Fibroblast of upper back skin (primary cell): ENCODE measurements at places on chromosomes 3 and 15.

DNA sequence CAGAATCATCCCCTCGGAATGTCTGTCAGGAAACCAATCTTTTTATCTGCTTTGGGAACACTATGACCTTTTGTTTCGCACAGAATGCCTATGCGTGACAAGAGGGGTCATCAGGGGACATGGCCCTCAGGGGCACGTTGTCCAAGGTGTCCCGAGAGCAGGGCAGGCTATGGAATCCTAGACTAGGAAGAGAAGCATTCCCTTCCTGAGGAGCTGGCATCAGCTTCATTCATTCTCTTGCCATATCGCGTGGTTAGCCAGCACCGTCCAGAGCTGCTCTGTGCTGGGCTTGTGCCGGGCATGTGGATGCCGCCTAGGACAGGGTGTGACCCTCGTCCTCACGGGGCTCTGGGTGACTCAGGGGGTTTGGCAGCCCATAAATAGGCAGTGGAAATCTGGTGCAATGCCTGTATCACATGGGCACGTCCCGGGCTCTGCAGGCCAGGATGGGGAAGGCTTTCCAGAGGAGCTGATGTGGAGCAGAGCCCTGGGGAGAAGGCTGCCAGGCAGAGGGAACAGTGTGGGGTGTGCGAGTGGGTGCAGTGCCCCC is 117.8 kb downstream of the TMEM266 start:
- no peak for DNase-seq

GRCh38 chr15:40307421-40308211 is at the start of gene PLCB2:
Gene PLCB2, minus strand, starts transcription at chr15:40307935. Its CDS starts 263 bp downstream, at chr15:40307672.
- DNase-seq: no peak

GRCh38 chr15:77017091-77017660 is 22.2 kb downstream of the PSTPIP1 start:
- DNase-seq: no peak

DNA sequence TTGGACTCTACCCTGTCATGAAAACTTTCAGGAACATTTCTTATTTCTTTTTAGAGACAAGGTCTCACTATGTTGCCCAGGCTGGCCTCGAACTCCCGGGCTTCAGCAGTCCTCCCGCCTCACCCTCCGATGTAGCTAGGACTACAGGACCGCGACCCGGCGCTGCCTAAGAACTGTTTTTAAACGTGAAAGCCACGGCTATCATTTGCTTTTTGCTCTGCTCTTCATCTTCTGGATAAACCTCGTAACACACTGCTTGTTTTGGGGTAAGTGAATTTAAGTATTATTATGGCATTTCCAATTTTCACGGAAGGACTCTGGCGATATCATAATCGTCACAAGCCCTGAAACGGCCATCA is 14.3 kb upstream of the CCNL1 start:
- DNase-seq: peak; percentile 15

DNA sequence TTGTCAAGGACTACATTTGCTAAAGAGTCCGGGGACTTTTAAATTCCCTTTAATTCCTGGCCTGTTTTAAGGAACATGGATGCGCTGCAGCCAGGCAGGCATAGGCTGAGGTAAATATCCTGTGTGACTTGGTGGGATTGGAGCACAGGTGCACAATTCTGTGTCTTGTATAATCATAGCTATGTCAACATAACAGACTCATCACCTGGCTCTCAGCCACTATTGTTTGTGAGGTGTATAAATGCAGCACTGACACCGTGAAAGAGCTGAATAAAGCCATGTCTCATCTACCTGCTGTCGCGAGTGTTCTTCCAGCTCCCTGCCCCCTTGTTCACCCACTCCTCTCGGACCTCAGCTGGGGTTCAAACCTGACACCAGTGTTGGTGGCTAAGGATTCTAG is 109.7 kb downstream of the MFSD1 start:
- DNase-seq: no peak

- no peak for DNase-seq
These were observed 46.8 kb downstream of the CPN2 start for GRCh38 chr3:194304186-194304917.

- DNase-seq: no peak
These were observed 7.3 kb upstream of the USP8 start for GRCh38 chr15:50416890-50417289.

DNA sequence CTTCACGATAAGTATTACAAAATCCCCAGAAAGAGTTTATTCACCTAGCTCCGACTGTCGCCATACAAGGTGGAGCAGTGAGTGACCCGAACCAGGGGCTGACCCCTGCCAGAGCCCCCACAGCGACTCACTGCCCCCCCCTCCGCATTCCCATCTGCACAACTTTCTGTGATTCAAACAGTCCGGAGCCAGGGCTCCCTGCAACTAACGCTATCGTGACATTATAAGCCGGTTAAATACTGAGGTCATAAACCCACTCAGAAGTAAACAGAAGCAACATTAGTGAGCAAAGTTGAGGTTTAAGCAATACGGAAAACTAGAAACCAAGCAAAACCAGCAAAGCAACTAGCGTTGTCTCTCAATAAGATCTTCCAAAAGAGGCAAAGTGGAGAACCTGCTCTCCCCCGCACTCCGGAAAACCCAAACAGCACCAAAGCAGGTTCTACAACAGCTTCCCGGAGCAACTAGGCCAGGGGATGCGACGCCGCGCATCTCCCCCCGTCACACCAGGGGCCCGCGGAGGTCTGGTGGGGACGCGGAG is 642 bp downstream of the SCAP start:
- peak; percentile 11 for DNase-seq

GRCh38 chr3:195060531-195061291 is 210.2 kb downstream of the XXYLT1 start:
- DNase-seq: no peak

DNA sequence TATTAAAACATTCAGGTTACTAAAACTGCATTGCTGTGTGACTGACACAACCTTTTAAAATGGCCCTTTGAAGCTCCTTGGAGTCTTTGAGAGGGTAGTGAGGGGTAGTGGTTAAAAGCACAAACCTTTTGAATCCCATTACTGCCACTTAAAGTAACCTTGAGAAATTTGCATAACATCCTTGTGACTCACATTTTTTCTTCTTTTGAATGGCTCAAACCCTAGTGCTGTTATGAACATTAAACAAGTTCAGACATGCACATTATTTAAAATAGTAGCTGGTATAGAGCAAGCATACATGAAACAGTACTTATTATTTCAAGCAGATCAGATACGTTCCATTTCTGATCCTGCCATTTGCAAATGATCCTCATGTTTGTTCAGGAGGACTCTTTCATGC is 3.7 kb upstream of the CLDN1 start:
- DNase-seq: peak; percentile 73

DNA sequence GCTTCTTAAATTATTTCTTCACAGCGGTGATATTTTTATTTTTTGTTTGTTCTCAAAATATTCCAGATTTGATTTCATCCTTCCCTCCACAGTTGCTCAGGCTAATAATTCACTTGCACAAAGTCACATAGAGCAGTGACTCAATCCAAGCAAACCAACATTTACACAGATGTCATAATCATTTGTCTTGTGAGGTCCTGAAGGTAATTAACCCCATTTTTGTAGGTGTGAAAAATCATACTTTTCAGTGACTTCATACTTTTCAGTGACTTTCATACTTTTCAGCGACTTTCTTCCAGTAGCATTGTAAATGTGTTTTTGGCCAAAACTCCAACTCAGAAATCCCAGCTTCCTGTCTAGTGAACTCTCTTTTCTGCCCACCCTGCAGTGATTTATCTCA is 32.1 kb downstream of the CD200 start:
- no peak for DNase-seq

DNA sequence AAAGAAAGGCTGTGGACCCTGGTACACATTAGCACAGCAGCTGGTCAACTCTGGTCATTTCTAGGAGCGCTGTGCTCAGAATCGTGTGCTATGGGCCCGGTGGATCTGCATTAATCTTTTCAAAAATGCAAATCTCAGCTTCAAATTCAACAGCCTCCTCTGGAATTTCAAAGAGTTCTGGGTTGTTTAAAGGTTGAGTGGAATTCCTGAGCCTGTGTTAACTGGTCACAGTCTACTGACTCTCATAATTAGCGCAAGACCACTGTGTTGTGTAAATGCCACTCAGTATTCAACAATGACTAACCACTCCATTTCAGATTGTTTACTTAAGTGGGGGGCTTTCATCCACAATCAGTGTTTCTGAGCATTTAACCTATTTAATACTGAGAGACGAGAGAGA is 2.7 kb upstream of the ARNT2 start:
- no peak for DNase-seq

DNA sequence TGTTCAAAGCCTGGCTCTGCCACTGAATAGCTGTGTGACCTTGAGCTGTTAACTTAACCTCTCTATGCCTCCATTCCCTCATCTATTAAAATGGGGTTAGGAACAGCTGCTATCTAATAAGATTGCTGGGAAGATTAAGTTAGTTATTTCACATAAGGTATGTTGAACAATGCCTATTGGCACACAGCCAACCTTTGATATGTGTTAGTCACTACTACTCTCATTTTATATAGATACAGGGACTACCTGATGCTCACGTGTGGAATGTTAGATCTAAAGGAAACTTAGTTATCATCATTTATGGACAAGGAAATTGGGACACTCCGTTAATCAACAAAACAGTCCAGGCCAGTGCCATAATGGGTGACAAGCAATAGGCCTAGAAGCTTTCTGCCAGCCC is 332.4 kb upstream of the PPP2R3A start:
- DNase-seq: no peak

DNA sequence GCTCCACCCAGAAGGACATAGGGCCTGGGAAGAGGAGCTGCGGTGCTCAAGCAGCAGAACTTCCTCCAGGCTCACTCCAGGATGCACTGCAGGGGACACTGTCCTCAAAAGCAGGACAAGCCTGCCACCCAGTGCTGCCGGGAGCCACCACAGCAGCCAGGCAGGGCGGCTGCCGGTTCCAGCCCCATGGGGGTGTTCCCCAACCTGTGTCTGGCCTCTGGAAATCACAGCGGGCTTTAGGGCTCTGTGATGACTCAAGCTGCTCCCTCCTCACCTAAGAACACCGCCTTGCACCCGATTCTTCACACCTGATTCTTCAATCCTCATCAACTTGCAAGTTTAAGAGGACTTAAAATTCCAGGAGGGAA is 71.9 kb upstream of the SLC6A11 start:
- no peak for DNase-seq

DNA sequence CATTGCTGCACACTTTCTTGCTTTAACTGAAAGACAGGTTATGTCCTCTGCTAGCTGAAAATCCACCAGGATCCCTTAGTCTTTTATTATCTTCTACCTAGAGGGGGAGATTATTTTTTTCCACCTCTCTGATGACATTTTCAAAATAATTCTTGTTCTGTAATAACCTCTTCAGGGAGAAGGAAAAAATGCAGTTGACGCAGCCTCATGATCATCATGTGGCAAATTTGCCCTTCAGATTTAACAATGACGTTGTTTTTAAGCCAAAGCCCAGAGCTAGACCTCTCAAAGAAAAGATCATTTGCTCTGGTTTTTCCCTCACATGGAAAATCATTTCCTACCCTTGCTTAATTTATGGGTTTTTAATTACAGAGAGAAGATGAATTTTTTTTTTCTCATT is 724.9 kb downstream of the NLGN1 start:
- DNase-seq: no peak

DNA sequence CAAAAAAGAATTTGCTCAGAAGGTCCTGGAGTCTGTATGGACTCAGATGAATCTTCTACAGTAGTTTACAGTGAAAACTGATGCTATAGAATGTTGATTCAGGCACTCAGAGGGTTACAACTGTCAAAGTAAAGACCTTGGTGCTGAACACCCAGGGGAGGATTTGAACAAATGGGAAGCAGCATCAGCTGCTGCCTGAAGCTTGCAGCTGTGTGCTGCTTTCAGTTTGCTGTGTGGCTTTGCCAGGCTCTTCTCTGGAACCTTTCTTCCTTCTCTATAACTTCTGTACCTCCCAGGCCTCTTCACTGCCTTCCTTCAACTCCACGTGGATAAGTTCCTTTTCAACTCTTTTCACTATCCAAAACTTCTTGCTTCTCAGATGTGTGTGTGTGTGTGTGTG is 214.2 kb downstream of the GRM7 start:
- no peak for DNase-seq

GRCh38 chr15:73914145-73914544 is 12.1 kb upstream of the LOXL1 start:
- no peak for DNase-seq

GRCh38 chr3:180980611-180981010 is 8.9 kb downstream of the DNAJC19 start:
- no peak for DNase-seq

GRCh38 chr15:81754078-81754477 is 291.7 kb downstream of the MEX3B start:
- peak; percentile 33 for DNase-seq

DNA sequence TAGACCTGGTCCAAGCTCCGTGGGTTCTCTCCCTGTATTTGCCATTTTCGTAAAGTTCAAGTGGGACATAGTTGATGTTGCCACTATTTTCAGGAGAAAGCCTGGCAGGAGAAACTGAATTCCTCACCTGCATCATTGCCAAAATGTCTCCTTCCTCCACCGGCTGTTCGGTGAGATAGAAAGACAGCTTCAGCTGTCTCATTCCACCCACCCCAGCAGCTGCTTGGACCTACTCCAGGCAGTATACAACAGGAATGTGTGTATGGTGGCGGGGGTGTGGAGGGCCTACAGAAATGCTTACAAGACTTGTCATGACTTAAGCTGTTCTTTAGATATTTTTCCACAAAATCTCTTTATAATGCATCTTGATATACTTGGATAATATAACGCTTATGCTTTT is 132.7 kb upstream of the RAP2B start:
- peak; percentile 93 for DNase-seq
